Kidney tubule cell (primary cell): ENCODE measurements at places on chromosomes 5 and 9.

DNA sequence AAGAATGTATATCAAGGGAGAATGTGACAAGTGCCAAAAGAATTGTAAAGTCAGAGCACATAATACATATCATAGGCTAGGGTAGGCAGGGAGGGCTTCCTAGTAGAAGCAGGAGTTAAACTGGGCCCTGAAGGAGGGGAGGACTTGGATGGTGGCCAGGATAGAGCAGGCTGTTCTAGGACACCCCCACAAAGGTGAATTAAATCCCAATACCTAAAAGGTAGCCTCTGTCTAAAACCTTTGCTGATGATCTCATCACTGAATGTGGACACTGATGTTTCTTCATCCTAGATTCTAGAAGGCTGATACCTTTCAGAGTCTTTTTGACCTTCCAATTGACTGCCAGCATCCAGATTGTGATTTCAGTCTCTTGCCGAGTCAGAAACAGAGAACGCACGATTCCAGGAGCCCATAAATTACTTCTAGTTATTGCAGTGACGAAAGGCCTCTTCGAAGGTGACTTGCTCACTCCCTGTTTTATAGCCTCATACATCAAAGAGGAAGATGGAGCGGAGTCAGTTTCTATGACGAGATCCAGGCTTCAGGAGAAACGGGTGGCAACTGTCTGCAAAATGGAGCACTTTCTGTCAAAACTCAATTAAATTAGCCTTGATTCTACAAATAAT is 43.2 kb downstream of the KIF4B start:
- DNase-seq: no peak

DNA sequence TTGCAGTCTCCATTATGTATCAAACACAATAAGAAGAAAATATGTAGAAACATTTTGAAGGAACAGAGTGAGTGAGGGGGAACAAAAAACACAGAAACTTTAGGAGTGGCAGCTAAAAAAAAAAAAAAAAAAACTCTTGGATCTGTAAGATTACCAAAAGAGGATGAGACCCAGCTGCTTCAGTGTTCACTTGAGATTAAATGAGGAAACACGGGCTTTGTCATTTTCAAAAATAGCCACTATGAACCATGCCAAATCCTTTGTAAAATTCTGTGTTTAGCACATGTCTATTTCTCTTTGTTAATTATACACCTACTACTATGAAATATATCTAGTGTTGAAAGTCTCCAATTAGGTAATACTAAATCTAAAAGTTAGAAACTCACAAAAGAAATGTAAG is 485.9 kb downstream of the EFNA5 start:
- DNase-seq: no peak

- peak; percentile 85 for DNase-seq
Measured at GRCh38 chr9:2016408-2017330, 1.5 kb downstream of the SMARCA2 start.

- no peak for DNase-seq
Measured at GRCh38 chr5:121257621-121258020, 594.1 kb upstream of the FTMT start.

GRCh38 chr9:137368431-137369035 is 54.4 kb downstream of the EXD3 start:
- no peak for DNase-seq

- DNase-seq: peak; percentile 84
Measured at GRCh38 chr5:956941-957747, 51.5 kb upstream of the NKD2 start.

GRCh38 chr9:35859990-35860339 is 10.2 kb downstream of the OR13J1 start:
- no peak for DNase-seq

DNA sequence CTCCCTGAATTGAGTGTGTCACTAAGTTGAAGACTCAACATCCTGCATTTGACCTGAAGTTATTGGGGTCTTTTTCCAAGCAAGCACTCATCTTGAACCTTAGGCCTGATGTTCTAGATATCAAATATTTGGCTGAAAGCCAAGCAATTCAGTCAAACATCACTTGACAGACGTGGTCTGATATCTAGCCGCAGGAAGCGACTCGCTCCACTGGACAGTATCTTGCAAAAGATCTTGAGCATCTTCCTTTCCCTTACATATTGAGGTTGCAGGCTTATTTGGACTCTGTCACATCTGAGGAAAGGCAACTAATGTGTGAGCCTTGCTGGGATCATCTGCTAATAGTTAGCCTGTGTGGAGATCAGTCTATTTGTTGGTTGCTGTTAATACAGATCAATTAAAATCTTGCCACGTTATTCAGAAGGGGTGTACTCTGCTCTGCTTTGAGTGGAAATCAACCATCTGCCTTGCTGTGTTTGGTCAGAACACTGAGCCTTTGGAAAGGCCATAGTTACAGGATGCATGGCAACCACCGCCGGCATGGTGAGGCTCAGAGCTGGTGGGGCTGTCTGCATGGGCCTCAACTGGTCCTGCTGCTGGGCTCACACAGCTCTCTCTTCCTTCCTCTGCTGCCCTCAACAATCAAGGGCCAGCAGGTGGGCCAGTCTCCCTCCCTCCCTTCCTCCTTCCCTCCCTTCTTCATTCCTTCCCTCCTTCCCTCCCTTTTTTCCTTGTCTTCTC is 166.9 kb upstream of the KLF9 start:
- peak; percentile 33 for DNase-seq

GRCh38 chr9:11023201-11023600 is 410.4 kb upstream of the PTPRD start:
- DNase-seq: no peak

DNA sequence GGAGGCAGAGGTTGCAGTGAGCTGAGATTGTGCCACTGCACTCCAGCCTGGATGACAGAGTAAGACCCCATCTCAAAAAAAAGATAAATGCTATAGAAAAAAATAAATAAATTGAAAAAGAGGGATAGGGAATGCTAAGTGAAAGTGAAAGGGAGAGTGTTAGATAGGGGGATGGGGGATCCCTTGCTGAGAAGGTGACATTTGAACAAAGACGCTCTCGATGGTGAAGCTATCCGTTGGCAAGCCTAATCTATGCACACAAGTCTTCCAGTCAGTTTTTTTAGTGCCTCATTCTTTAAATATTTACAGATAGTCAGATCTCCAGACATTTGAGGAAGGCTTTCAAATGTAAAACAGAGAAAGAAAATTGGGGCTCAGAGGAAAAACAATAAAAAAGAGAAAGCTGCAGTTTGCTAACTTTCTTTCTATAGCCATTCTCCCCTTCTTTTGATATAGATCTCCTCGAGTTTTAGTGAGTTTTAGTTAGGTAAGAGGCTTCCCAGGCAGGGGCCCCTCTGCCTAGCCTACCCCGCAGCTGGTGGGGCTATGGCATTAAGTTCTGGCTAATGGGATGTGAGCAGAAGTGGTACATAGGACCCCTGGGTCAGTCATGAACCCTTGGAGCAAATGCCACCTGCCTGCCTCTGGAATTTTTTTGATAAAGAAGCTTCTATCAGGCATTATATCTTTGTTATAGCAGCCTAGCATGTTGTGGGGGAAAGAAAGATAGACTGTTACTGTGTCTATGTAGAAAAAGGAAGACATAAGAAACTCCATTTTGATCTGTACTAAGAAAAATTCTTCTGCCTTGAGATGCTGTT is 12.0 kb downstream of the GLRX start:
- DNase-seq: peak; percentile 59

DNA sequence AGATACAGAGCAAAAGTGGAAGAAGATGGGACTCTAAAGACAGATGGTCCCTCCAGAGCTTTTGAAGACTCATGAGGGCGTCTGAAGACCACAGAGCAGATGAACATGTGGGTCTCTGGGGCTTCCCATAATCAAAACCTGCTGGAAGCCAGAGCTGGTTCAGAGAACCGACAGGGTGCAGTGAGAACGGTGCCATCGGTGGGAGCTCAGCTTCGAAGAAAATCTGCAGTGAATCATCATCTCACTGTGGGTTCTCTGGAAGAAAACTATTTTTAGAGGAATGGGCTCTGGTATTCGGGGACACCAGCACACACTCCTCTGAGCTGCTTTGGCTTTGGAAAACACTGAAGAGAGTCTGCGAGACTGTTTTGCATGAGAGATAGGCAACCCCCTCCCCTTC is 222.4 kb upstream of the PANK3 start:
- no peak for DNase-seq

DNA sequence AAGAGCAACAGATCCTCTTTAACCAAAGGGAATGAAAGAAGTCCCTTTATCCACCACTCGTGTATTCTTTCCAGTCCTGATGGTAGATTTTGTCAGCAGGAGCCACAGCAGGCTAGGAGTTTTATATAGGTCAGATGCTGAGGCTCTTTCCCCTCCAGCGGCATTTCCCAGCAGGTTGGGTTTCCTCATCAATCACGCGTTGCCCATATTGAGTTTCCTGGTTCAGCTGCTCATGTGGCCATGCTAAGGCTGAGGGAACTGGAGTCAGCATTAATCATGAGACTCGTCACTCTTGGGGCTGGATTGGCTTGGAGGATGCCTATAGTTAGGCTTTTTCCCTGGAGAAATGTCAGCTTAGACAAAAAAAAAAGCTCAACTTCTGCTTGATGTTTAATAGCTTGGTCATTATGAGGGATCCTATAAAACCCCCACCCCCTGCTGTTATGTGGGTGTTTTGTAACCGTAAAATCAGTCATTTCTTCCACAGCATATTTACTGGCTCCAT is 193.4 kb upstream of the GAS1 start:
- peak; percentile 39 for DNase-seq

DNA sequence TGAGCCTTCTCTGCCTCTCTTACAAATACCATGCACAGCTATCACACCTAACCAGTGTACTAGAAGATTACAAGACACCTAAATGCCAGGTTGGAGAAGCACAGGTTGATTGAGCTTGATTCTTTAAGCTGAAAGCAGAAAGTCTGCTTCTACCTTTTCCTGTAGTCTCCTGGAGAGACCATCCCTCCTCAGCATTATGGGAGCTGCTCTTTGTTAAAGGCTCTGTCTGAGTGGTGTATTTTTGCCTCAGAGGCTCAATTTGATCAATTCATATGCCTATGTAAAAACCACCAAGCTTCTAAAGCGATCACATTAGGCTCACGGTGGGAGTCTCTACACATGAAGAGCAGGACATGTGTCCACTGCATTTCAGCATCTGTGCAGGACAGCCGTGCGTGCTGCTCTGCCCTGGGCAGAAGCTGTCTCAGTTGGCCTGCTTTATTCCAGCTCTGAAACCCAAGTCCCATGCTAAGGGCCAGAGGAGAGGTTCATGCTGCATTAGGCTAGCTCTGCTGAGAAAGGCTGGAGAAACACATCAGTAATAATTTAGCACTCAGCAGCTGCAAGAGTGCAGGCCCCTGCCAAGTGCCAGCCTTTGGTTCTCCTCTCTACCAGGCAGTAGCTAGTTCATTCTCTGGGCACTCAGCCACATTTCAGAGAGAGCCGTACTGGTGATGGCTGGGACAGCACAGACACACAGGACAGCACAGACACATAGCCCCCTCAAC is 41.7 kb downstream of the TMEM167A start:
- no peak for DNase-seq

DNA sequence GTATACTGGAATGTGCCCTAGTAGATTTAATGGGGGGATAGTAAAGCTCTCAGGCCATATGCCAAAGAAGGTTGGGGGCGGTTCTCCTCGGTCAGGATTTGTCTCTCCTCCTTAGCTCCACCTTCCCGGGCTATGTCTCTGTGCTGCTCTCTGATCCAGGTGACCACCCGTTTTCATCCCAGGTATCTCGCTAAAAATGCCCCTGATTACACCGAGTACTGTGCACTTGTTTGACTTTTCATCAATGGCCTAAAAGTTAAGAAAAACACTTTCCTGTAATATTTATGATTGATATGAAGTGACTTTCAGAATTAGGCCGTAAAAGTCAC is 724 bp downstream of the NDUFS6 start:
- DNase-seq: peak; percentile 35

DNA sequence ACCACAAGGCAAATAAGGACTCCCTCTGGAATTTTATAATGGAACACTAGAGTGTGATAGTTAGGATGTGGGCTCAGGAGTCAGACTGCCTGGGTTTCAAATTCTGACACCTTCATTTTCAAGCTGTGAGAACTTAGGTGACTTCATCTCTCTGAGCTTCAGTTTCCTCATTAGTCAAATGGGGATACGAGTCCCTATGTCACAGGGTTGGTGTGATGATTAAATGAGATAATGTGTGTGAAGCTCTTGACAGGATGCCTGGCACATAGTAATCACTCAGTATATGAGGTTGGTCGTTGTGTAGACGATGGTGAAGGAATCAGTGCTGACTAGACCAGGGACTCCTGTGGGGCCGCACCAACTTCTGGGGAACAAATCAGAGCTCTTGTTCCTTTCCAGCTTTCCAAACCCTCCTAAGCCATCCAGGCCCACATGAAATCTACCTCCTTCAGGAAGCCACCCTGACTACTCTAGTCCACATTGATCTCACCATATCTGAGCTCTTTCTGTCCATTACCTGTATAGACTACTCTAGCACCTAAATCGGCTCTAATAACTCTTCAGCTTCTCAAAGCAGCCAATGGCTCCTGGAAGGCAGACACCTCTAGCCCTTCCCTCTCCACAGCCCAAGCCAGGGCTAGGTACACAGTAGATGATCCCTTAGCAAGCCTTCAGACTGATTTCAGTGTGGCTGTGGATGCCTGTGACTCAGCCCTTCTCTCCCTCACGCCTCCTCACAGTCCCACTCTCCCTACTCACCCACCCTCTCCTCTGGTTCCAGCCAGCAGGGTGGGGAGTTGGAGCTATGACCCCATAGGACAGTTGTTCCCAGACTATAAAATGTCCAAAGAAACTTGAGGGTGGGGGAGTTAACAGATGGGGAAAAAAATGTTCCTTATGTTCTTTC is 2.5 kb upstream of the TCF7 start:
- peak; percentile 45 for DNase-seq

DNA sequence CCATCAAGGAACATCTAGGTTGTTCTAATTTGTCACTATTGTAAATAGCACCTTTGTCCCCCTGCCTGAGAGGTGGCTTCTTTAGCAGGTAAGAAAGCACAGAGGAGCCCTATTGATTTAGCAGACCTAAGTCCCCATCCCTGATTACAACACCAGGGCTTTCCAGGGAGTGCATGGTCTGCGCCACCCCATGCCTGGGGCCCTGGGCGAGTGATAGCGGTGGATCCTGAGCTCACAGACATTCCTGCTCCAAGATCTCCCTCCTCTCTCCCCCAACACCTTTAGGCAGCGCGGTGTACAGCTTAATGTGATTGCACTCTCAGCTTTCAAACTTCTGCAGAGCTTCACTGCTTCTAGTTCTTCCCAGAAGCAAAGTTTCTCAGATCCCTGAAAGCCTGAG is 67.4 kb upstream of the WWC1 start:
- DNase-seq: no peak

DNA sequence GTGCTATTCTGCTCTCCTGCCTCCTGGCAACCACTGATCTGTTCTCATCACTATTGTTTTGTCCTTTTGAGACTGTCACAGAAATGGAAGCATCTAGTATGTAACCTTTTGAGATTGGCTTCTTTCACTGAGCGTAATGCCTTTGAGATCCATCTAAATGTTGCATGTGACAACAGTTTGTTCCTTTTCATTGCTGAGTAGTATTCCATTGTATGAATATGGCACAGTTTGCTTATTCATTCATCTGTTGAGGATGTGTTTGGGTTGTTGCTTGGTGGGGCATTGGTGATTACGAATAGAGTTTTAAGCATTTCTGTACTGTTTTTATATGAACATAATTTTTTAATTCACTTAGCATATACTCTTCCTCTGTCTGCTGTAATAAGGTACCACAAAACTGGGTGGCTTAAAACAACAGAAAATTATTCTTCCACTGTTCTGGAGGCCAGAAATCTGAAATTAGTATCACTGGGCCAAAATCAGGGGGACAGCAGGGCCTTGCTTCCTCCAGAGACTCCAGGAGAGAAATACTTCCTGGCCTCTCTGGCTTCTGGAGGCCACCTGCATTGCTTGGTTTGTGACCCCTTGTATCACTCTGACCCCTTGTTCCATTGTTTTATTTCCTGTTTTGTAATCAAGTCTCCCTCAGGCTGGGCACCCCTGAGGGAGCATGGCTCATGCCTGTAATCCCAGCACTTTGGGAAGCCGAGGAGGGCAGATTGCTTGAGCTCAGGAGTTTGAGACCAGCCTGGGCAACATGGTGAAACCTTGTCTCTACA is 53.0 kb downstream of the EXOSC2 start:
- no peak for DNase-seq
